ENCODE measurements at places on chromosomes 11 and 22. TPM values are rescaled to one million over a fixed set of nuclear protein-coding genes. Genes with fewer than 3 reads are reported as not detected.

- H3K27ac ChIP-seq, result no peak overlapping the region
- peaks cover 2% of the 10 kb centered on the region for H3K4me1 ChIP-seq
- peaks cover 5% of the 10 kb centered on the region for H3K36me3 ChIP-seq
- no peak overlapping the region for H3K4me3 ChIP-seq
- DNase-seq, result no peak
Measured at GRCh38 chr11:530960-531831, 4.2 kb downstream of the HRAS start.

INPPL1 gene
- 299 TPM for total RNA-seq

- DNase-seq, result peak; percentile 77
- H3K36me3 ChIP-seq, result no peaks in the 10 kb centered on the region
- H3K4me3 ChIP-seq, result peak within 1 kb of the TSS; percentile 92
Measured at GRCh38 chr11:117876341-117877119, at the start of gene FXYD6. Gene FXYD6, minus strand, starts transcription at chr11:117876658. Its CDS starts 33,882 bp downstream, at chr11:117842776.

DNA sequence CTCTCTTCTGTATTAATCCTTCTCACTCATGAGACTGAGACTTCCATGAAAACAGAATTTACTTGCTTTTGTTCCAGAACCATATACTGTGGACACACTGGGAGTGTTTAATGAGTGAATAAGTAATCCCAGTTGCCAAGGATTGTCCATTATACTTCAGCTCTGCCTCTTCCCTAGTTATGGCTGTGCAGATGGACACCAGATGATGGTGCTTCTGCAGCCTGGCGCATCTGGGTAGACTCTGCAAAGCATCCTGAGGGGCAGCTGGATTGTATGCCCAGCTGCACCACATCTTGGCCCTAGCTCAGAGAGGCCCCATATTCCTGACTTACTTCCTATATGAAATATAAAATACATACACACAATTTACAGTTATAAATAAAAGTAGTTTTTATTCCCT is 43.5 kb downstream of the DBX1 start:
- DNase-seq, result no peak
- no peaks in the 10 kb centered on the region for H3K27me3 ChIP-seq
- H3K27ac ChIP-seq, result no peak overlapping the region
- no peak overlapping the region for H3K4me3 ChIP-seq

SLC35F2 gene
- total RNA-seq, result 12.7 TPM

GRCh38 chr22:26585104-26585790 is 4.7 kb downstream of the TPST2 start:
- H3K4me3 ChIP-seq, result no peak overlapping the region
- H3K36me3 ChIP-seq, result no peaks in the 10 kb centered on the region
- no peaks in the 10 kb centered on the region for H3K27me3 ChIP-seq
- H3K4me1 ChIP-seq, result peaks cover 18% of the 10 kb centered on the region

DNA sequence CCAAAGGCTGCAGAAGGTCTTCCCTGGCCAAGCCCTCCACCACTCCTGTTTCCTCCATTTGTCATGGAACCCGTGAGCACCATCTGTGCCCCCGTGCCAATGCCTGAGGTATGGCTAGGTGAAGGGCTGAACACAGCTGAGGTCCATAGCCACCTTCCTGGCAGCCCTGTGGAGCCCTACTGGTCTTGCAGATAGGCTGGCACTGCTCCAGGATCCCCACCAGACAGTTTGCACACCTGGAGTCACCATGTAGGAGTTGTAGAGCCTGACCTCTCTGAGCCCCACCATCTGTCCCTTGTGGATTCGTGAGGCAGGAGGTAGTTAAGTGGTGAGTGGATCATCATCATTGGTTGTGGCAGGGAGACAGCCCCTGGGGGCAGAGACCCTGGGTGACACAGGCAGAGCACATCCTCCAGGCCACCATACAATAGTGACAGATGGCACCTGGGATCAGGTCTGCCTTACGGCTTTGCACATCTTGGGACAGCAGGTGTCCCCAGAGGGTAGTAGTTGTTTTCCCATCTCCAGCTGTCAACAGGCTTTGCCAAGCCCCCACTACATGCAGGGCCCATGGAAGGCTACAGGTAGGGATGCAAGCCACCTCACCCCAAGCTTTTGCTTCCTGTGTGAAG is 52.5 kb upstream of the SUSD2 start:
- H3K36me3 ChIP-seq, result peaks cover 11% of the 10 kb centered on the region
- no peaks in the 10 kb centered on the region for H3K4me1 ChIP-seq
- H3K27ac ChIP-seq, result no peak overlapping the region
- DNase-seq, result no peak
- no peak overlapping the region for H3K4me3 ChIP-seq

CNGA4 gene
- total RNA-seq, result 0.54 TPM

DNA sequence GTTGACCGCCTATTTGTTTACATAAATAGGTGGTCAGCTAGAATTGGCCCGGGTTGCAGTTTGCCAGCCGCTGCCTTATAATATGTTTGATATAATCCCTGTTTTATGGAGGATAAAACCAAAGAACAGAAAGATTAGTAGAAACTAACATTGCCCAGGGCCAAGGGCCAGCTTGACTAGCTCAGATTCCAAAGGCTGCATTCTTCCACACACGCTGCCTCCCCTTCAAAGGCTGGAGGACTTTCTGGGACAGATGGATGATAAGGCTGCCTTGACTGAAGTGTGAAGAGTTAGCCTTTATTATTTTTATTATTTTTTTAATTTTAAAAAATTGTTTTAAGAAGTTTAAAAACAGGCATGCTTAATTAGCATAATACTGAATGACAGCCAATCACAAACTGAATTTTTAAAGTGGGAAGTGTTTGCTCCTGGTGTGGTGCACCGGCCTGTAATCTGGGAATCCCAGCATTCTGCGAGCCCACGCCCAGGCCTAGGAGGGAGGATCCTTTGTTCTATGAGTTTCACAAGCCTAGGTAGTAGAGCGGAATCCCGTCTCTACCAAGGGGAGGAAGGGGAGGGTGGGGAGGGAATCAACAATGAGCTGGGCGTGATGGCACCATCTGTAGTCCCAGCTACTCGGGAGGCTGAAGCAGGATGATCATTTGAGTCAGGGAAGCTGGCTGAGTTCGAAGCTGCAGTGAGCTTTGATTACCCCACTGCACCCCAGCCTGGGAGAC is 114.9 kb downstream of the NAV2 start:
- H3K4me3 ChIP-seq, result no peak overlapping the region
- peaks cover 29% of the 10 kb centered on the region for H3K4me1 ChIP-seq
- DNase-seq, result no peak
- no peaks in the 10 kb centered on the region for H3K27me3 ChIP-seq

Measured in mesothelial cell of epicardium (in vitro differentiated cells).